Coronary artery (tissue), 2 donors: ENCODE measurements at places on chromosomes 7 and 10.
A peak's percentile ranks its signal among the peaks of the same experiment; 100 is the strongest.

- no peak for DNase-seq
Observed at GRCh38 chr10:34719328-34719727, 95.8 kb downstream of the PARD3 start.

- peak; percentile 77 for DNase-seq
Observed at GRCh38 chr10:122298598-122299301, 27.7 kb downstream of the BTBD16 start.

- DNase-seq, result no peak
Observed at GRCh38 chr7:153066711-153067110, 307.2 kb downstream of the ACTR3B start.

- DNase-seq, result no peak
Observed at GRCh38 chr7:137832382-137832781, 14.4 kb downstream of the DGKI start.

DNA sequence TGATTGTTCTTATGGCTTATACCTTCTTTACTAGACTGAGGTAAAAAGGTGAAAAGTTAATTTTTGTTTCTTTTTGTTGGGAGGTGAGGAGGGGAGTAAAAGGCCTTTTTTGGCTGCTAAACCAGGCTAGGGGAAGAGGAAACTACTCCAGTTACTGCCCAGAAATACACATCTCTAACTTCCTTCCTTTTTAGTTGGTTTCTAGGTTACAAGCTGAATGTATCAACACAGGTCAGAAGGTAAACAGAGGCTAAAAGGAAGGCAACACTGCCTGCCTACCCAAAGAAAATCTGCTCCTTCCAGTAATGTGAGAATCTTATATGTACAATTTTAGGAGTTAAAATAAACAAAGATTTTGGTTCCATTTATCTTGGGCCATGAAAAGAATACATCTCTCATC lies 140.4 kb downstream of the NRBF2 start:
- DNase-seq, result no peak

DNA sequence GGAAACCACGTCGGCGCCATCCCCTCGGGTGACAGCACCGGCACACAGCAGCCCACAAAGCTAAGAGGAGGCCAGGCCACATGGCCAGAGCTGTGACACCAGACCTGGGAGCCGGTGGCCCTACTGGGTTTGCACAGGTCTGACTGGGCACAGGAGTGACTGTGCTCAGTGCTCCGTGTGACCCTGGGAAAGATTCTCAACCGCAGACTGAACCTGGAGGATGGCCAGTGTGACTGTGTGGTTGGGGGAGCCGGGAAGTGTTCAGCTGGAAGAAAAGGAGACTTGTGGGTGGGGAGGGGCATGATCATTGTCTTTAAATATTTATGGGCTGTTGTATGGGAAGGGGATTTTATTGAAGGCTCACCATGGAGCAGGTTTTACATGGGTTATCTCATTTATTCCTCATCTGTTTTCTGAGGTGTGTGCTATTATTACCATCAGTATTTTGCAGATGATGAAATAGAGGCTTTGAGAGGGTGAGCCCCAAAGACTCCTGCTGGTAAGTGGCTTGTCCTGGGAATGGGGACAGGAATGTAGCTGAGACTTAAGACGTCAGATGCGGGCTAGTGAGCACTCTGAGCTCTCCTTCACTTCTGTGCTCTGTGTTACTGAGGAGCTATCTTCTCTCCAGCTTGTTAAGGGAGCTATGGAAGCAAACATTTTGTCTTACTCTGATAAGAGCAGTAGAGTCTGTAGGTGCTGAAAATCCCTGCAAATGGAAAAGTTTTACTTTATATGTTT lies 127.5 kb downstream of the TMEM178B start:
- DNase-seq, result no peak

GRCh38 chr7:39623732-39624441 lies 515 bp downstream of the RALA start:
- peak; percentile 78 for DNase-seq

DNA sequence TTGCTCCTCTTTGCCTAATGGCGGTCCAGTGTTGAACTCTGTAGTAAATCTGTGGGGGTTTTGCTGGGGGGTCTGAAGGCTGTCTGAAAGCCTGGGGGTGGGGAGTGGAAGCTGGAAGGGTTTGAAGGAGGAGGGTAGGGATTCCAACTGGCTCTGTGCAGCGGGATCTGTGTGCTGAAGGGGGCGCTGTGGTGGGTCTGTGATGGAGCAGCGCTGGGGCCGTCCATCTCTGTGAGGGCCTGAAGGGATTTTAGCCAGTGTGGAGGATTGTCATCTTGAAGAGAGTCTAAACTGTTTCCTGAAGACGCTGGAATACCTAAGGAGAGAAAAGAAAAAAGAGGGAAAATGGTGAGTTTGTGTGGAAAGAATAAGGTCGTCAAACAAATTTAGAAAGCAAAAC lies 129.2 kb downstream of the STRA8 start:
- DNase-seq, result no peak

DNA sequence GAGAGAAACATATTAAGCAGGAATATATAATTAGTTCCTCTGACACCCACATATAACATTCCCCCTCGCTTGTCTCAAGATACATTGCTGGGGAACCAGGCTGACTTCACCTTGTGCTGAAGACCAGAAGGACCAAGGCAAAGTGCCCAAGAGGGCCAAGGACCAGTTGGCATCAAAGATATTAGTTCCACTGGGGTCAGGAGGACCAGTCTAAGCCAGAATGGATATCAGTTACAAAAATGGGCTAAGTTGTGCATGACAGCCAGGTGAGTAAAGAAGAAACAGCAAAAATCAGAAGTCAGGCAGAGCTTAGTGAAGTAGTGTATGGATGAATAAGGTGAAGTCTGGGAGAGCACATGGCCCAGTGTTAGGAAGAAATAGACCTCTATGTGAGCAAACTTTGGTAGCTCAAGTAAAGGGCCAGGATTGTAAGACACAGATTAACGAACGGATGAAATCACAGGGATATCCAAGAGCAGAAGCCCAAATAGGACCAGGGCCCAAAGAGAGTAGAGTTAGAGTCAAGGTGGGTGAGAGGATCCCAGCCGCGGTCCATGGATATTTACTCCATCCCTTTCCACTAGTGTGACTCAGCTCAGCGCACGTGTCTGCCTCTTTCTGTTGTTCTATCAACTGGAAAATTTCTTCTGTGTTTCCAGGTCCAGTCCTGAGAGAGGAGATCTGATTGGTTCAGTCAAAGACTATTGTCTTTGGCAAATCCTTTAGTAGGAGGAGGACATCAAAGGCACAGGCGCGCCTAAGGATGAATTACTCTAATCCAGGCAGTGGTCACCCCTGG lies 5.0 kb downstream of the CALD1 start:
- peak; percentile 54 for DNase-seq

DNA sequence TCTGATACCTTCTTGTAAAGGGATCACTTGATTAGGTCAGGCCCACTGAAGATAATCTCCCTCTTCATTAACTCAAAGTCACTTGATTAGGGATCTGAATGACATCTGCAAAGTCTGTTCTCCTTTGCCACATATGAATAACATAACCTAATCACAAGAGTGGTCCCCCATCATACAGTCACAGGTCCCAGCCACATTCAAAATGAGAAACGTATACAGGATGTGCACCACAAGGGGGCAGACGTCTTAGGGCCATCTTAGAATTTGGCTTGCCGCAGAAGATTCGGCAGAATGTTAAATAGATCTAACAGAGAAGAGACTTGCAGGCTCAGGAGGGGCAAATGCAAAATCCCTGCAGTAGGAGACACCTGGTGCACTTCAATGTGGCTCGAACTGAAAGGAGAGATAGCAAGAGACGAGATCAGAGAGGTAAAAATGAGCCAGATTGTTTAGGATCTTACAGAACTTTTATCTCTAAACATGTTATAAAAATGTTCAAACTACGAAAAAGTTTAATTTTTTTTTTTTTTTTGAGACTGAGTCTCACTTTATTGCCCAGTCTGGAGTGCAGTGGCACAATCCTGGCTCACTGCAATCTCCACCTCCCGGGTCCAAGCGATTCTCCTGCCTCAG lies 10.4 kb upstream of the SMC3 start:
- no peak for DNase-seq

DNA sequence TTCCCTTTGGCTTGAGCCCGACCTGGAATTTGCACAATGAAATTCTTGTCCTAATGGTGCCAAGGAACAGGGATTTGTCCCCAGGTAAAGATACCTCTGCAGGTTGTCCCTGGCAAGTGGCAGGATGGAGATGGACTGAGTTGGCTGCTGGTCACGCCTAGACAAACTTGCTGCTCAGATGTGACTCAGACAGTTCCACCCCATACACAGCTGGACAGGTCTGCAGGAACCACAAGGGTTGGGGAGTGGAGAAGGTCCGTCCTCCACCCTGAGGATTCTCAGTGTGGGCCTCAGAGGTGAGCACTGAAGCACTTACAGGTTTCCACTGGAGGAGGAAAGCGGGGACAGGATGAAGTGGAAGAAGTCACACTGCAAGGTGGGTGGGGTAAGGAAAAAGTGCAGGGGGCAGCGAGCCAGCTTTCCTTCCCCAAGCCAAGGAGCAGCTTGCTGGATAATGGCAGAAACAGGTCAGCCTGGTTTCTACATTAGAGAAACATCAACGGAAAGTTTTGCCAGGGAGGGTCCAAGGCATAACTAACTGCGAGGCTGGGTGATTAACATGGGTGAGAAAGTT lies 20.5 kb downstream of the ITPRIP start:
- no peak for DNase-seq

DNA sequence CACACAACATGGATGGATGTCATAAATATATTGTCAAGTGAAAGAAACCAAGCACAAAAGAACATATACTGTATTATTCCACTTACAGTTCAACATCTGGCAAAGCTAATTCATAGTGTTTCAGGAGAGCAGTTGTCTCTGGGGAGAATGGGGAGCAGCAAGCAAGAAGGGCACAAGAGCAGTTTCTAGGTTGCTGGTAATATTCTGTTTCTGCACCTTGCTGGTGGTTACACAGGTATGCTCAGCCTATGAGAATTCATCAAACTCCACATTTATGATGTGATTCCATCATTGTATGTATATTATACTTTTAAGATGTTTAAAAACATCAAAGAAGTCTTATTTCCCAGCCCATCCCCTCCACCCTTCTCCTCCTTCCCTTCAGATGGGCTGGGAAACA lies 18.1 kb upstream of the PALS2 start:
- no peak for DNase-seq

- DNase-seq, result no peak
Observed at GRCh38 chr7:120742372-120742771, 115.6 kb downstream of the TSPAN12 start.

DNA sequence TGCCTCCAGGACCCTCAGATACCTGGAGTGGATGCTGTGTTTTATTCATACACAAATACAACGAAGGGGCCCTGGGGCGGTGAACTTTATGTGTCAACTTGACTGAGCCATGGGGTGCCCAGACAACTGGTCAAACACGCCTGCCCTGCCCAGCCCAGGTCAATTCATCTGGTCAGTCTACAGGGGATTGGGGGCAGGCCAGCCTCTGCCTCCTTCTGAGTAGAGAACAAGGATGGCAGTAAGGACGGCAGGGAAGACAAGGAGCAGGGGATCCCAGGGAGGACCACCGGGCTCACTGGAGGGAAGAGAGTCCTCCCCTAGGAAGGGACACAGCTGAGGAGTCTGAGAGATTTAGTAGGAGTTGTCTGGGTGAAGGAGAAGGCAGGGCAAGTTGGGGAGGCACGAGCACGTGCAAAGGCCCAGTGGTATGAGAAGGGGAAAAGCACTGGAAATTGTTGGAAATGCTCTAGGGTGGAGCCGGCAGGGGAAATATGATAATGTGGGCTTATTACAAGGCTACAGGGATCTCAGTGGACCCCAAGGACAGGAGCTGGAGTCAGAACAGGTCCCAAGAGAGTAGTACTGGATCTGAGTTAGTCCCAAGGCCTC lies 63.4 kb downstream of the MYL10 start:
- peak; percentile 36 for DNase-seq

GRCh38 chr7:76395965-76396726 lies 13.4 kb downstream of the SSC4D start:
- DNase-seq, result no peak

DNA sequence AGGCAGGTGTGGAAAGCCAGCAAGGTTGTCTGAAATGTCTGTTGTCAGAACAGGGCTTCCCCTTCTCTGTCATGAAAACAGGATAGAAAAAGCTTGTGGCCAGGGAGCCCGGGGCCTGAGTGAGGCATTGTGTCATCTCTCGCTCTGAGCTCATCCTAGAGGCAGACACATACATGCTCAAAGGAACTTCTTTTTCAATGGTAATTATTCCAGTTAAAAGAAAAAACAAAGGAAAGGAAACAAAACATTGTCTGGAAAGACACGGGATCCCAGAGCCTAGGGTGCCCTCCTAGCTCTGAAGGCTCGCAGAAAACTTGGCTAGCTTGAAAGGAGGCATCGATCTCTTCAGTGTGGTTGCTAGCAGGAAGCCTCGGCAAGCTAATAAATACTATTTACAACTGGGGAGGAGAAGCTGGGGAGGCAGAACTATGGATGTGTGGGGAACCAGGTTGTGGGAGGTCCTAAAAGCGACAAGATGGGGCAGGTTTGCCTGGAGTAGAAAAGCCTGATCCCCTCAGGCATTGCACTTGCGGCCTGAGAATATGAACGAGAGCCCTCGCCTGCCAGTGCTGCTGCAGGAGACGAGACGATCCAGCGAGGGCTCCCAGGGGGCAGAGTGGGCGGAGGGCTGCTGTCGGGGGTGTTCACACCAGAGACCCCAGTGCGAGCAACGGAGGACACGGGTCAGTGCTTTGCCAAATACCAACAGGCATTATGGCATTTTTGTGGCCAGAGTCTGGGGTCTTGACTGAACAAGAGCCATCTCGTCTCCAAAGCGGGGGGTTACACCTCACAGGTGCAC lies 32.8 kb upstream of the DGKI start:
- no peak for DNase-seq

GRCh38 chr7:146393346-146393745 lies 276.7 kb downstream of the CNTNAP2 start:
- no peak for DNase-seq

DNA sequence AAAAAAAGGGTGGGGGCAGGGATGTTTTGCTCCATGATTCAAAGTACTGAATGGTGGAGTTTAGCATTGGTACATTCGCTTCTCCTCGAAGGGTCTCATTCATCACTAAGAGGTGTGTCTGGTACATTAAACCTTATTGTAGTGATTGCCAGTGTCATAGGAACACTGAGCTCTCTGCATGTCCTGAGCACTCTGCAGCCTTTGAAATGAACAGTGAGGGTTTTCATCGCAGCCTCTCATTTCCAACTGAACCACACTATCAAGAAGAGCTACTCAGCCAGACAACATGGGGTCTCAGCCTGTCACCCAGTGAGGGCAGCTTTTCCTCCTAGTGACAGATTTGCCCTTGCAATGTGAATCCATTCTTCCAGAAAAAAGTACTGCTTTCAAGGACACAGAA lies 7.6 kb upstream of the DEPP1 start:
- peak; percentile 43 for DNase-seq

- no peak for DNase-seq
Observed at GRCh38 chr7:47370461-47371042, 211.4 kb downstream of the TNS3 start.

- no peak for DNase-seq
Observed at GRCh38 chr7:87146740-87147386, 5.4 kb upstream of the DMTF1 start.

DNA sequence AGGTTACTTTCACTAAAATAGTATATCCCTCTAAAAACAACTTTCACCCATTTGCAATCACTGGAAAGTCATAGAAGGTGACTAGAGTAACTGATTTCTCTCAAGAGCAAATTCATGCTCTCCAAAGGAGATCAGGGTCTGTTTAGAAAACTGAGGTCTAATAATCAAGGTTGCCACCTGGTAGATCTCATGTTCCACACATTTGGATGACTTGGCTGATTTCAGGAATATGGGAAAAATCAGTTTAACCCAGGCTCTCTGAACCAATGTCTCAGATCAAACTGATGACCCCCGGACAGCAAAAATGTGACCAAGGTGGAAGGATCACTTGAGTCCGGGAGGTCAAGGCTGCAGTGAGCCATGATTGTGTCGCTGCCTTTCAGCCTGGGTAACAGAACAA lies 562.4 kb upstream of the C7orf33 start:
- DNase-seq, result no peak

- peak; percentile 97 for DNase-seq
Observed at GRCh38 chr10:72254813-72255568, 18.7 kb upstream of the DDIT4 start.
